Esophagus squamous epithelium (tissue), 5 donors: ENCODE measurements at places on chromosomes 7 and 10. TPM values are rescaled to one million over a fixed set of nuclear protein-coding genes. Genes with fewer than 3 reads are reported as not detected.
A peak's percentile ranks its signal among the peaks of the same experiment; 100 is the strongest.

- no peak overlapping the region for H3K27ac ChIP-seq
- no peak for DNase-seq
- no peaks in the 10 kb centered on the region for H3K4me1 ChIP-seq
Observed at GRCh38 chr7:36430186-36430585, 40.5 kb downstream of the ANLN start.

- no peaks in the 10 kb centered on the region for H3K27me3 ChIP-seq
- no peaks in the 10 kb centered on the region for H3K36me3 ChIP-seq
- H3K4me1 ChIP-seq, result peaks cover 30% of the 10 kb centered on the region
- peak overlapping the region; percentile 80 for H3K27ac ChIP-seq
- H3K4me3 ChIP-seq, result peak overlapping the region; percentile 7
- no peak for DNase-seq
Observed at GRCh38 chr10:113058523-113059370, 108.7 kb downstream of the TCF7L2 start.

DNA sequence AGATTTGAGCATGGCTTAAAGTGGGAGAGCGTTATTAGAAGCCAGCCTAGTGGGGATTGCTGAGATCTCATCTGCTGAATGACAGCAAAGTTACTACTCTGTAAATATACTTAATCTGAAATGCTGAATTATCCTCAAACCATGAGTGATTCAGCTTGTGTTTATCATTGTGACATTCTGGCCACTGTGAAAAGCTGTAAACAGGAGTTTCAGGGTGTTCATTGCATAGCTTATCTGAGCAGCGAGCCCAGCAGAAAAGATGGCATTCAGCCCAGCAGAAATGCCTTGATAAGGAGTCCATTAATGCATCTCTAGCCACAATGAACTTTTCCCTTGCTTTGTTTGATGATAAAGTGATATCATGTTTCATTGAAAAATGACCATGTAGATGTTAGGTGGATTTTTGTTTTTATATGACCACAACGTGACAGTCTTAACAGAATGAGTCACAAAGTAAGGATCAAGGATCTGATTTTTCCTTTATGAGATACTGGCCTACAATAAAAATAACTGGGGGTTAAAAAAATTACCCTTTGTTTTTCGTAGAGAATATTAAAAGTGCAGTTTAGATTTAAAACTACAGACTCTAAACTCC is 7.8 kb downstream of the TES start:
- H3K36me3 ChIP-seq, result no peaks in the 10 kb centered on the region
- DNase-seq, result no peak
- peaks cover 60% of the 10 kb centered on the region for H3K4me1 ChIP-seq
- H3K4me3 ChIP-seq, result no peak overlapping the region
- no peaks in the 10 kb centered on the region for H3K27me3 ChIP-seq

- H3K27me3 ChIP-seq, result no peaks in the 10 kb centered on the region
- DNase-seq, result no peak
- no peak overlapping the region for H3K27ac ChIP-seq
- no peaks in the 10 kb centered on the region for H3K36me3 ChIP-seq
Observed at GRCh38 chr10:97199152-97199551, 13.4 kb upstream of the SLIT1 start.

DNA sequence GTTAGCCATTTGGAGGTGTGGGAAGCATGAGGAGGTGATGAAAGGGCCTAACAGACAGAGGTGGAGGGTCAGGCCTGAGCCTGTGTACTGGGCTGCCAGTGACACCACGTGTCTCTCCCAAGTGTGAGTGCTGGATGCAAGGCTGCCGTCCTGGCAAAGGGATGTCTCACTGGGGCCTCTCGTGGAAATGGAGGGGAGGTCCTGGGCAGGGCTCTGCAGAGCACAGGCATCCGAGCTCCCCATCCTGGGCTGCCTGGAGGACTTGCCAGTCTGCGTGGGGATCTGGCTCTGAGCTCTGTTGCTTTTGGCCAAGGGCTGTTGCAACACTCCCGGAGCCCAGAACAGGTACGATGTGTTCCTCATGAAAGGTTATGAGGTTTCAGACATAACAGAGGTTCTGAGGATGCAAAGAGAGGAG is 77.3 kb downstream of the GRK5 start:
- no peaks in the 10 kb centered on the region for H3K27me3 ChIP-seq
- no peaks in the 10 kb centered on the region for H3K36me3 ChIP-seq
- H3K4me1 ChIP-seq, result peaks cover 55% of the 10 kb centered on the region
- no peak overlapping the region for H3K4me3 ChIP-seq

The CHN2 gene
- total RNA-seq, result 0.08 TPM

GRCh38 chr10:4333459-4333894 is 492.5 kb upstream of the AKR1E2 start:
- no peak overlapping the region for H3K27ac ChIP-seq
- H3K27me3 ChIP-seq, result no peaks in the 10 kb centered on the region
- H3K4me3 ChIP-seq, result no peak overlapping the region

The GALNT11 gene
- 53.3 TPM for total RNA-seq

The OR2A7 gene
- 1.9 TPM for total RNA-seq

DNA sequence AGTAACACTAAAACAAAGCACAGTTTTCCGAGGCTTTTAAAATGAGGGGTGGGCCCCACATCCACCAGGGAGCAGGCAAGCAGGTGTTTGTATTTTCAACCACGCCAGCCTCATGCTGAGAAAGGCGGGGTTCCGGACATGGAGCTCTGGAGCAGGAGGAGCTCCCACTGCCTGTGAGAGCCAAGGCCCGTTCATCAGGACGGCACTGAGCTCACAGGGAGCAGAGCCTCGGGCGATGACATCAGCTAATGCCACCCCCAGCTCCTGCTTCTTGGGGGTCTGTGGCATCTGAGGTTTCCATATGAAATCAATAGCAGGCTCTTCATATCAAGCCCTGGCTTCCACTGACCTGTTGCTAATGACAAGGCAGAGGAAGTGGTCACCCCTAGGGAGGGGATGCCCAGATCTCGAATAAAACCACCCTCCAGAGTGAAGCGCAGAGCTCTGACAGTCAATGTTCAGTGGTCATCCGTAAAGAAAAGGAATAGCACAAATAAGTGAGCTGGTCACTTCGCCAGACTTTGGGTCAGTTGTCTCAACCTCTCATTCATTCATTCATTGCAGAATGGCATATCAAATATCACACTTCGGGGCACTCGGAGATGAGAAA is 89.1 kb downstream of the TNS3 start:
- no peaks in the 10 kb centered on the region for H3K27me3 ChIP-seq
- H3K4me3 ChIP-seq, result no peak overlapping the region
- no peak overlapping the region for H3K27ac ChIP-seq
- no peaks in the 10 kb centered on the region for H3K36me3 ChIP-seq
- DNase-seq, result no peak
- H3K4me1 ChIP-seq, result no peaks in the 10 kb centered on the region
